ENCODE measurements at places on chromosomes 7 and 10. TPM values are rescaled to one million over a fixed set of nuclear protein-coding genes. Genes with fewer than 3 reads are reported as not detected.

Gene IFIT1B
- total RNA-seq = not detected

Gene SPOCK2
- 217 TPM for total RNA-seq

Gene PNLIPRP1
- not detected for total RNA-seq

Gene OPALIN
- total RNA-seq = not detected

Gene CLEC2L
- not detected for total RNA-seq

Gene SH2B2
- 0.30 TPM for total RNA-seq

Gene MYL7
- not detected for total RNA-seq

Gene GPR158
- not detected for total RNA-seq

Gene GPR146
- 13.8 TPM for total RNA-seq

Gene SPDYE9
- total RNA-seq = not detected

Gene RELN
- total RNA-seq = not detected

Gene PYROXD2
- total RNA-seq = 8.6 TPM

Gene UNC5B
- total RNA-seq = not detected

Gene NODAL
- 0.09 TPM for total RNA-seq

Gene DLX6
- total RNA-seq = not detected

Gene HOXA2
- not detected for total RNA-seq

Gene KLF14
- total RNA-seq = not detected

Gene HKDC1
- 1.3 TPM for total RNA-seq

Gene OR2A1
- not detected for total RNA-seq

Gene AUTS2
- 3.3 TPM for total RNA-seq

Gene C10orf105
- 0.61 TPM for total RNA-seq

Gene ZPBP
- not detected for total RNA-seq

Gene ZEB1
- 55.9 TPM for total RNA-seq

Gene FFAR4
- not detected for total RNA-seq

Gene FGFR2
- total RNA-seq = not detected

Gene NET1
- total RNA-seq = 47.9 TPM

Gene FXYD4
- total RNA-seq = 0.30 TPM

Gene ASZ1
- total RNA-seq = not detected

Gene WDR86
- total RNA-seq = not detected

Gene CRHR2
- not detected for total RNA-seq

Gene ATOH7
- total RNA-seq = not detected

Gene GIMAP8
- 27.8 TPM for total RNA-seq

Gene POLR2J2
- 19.0 TPM for total RNA-seq

Gene CISD1
- 36.2 TPM for total RNA-seq

Gene BICC1
- total RNA-seq = 0.07 TPM

Gene GRM8
- not detected for total RNA-seq

Gene NCF1
- total RNA-seq = 2.2 TPM

Gene LIPF
- not detected for total RNA-seq

Gene GPRIN2
- total RNA-seq = not detected

Gene NKX2-3
- total RNA-seq = not detected

Gene TMEM229A
- not detected for total RNA-seq

Gene GHRHR
- total RNA-seq = not detected

Gene TSPAN13
- 0.57 TPM for total RNA-seq

Gene CASTOR2
- 3.7 TPM for total RNA-seq

Gene NUTM2E
- not detected for total RNA-seq

Gene CYP2C8
- 0.30 TPM for total RNA-seq

Gene SNX8
- total RNA-seq = 27.8 TPM
